ENCODE measurements at places on chromosomes 7 and 10.

DNA sequence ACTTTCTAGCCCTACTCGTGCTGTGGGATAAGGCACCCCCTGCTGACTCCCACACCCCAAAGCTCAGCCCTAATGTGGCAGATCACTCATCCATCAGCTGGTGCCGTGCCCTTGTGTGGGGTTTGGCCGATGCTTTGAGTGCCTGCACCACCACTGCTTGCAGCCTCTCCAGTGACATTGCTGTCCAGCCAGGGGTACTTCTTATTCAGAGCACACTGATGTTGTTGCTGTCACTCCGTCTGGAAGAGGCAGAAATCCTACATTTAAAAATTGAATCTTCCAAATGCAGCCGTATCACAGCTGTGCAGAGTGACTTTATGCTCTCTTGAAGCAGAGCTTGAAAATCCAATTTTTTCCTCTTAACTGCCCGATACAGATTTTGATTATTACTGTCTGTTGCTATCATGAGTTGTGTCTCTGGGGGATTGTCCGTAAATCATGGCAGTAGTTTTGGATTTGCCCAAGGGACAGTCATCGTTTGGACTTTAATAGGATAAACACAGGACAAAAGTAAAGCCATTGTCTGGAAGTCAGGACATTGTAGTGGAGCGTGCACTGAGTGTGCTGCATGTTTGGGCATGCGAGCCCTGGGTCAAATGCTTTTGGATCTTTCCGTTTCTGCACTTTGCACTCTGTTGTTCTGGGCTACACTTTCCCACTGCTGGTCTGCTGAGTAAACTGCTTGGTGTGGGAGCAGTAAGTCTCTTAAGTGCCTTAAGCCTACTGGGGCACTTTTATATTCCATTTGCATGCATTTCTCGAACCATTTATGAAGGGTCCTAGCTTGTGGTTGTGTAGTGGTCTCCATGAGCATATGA lies 128.2 kb downstream of the DOCK1 start:
- DNase-seq, result no peak

DNA sequence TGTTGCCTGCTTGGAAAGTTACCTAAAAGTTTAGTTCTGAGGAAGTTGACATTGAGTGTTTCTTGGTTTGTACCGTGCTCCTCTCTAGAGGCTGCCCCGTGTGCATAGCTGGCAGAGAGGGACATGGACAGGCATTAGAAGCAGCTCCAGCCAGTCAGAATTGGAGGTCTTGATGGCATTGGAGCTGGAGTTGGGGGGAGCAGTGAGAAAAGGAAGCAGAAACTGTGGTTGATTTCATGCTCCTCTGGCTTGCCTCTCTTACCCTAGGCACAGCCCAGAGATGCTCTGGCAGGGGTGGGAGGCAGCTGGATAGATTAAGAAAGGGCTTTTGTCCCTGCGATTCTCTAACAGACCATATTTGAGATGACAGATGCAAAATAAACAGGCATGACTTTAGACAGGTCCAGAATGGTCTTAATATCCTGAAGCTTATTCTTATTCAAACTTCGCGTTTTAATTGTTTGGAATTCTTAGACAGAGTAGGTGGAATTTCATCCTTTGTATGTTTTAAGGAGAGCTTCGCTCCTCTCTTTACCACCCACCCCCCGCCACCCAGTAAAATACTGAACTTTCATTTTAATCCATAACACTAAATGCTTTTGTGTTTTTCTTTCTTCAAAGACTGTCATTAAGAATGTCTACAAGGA lies 73.5 kb upstream of the GLCCI1 start:
- DNase-seq, result no peak

GRCh38 chr10:33125522-33126517 lies 167.8 kb upstream of the ITGB1 start:
- DNase-seq, result no peak

DNA sequence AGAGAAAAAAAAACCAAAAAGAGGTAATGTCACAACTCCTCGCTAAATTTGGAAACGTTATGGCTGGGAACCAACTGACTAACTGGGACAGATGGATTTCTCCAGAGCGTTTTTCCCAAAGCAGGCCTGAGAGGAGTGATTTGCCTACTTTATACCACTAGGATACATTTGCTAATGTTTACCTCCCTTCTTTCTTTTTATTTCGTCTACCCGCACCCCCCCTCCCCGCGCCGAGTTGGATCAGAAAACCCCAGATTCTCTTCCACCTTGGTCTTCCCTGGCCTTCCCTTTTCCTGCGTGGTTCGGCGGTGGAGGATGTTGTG lies 7.2 kb downstream of the CPA2 start:
- no peak for DNase-seq

DNA sequence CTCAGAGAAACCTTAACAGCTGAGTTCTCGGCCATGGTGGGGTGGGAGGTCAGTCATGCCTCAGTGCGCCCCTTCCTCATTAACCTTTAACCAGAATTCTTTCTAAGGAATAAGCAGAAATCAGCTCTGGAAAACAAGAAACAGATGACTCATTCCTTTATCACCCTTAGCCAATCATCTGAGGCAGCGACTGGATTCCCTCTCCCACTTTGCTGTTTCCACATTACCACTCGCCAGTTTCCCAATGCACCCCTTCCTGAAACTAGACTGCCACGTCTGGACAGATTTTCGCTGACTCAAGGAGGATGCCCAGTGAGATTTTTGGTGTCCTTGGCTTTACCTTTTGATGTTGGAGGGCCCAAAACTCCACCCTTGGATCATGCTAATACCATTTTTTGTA lies 223.8 kb downstream of the PLXDC2 start:
- DNase-seq, result no peak

DNA sequence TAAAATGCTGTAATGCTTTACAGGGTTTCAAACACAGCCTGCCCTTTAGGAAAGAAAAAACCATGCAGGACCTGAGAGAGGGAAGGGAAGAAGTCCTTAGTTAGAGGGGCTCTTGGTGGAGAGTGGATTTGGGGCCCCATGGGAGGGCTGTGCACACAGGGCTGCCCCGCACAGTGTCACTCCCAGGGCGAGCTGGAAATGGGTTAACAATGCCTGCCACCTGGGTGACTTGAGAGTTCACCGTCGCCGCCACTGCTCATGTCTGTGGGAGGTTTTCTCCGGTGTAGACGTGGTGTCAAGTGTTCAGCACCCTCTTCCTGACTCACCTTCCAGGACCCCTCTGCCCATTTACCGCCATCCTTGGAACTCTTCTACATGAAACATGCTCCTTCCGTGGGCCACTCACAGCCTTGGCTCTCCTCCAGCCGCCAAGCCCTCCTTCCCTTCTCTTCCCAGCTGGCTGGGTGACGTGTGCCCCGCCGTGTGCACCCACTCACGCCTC lies 686.4 kb downstream of the SDK1 start:
- no peak for DNase-seq

DNA sequence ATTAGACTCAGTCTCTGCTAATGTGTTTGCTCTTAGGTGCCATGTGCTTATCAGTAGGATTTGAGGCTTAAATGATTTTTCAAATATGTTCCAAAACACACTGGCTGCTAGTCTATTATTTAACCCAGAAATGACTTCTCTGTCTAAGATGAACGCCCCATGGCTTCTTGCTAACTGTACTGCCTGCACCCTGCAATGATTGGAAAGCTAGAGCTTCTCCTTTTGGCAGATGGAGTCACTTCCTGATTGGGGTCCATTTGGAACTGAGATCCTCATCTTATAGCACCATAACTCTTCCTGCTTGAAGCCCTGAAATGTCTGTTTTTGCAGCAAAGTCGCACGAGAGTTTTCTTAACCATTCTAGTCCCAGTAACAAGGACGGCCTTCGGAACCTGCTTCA lies 186.5 kb upstream of the ADO start:
- no peak for DNase-seq

- no peak for DNase-seq
Observed at GRCh38 chr10:62895063-62895462, 78.9 kb upstream of the EGR2 start.

DNA sequence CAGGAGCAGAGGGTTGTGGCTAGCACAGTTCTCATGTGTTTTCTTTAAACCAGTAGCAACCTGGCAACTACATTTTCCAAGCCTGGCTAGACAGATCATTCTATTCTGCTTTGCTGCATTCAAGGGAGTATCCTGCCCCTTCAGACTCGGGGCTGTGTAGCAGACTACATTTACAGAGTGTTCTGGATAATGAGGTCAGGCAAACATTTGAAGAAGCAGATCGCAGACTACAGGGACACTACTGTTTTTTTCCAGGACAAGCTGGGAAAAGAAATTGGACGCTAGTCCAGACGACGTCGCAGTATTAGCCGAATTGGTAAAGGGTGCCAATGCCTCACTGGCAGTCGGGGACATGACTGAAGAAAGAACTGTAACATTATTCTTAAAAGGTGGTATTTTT lies 61.0 kb upstream of the PAPSS2 start:
- DNase-seq, result no peak

GRCh38 chr10:49115015-49115795 lies at the start of gene VSTM4:
Gene VSTM4, minus strand, starts transcription at chr10:49115522. Its CDS starts 37 bp downstream, at chr10:49115485.
- DNase-seq, result no peak

GRCh38 chr7:100888291-100888987 lies 1.1 kb downstream of the UFSP1 start:
- DNase-seq, result no peak

- DNase-seq, result no peak
Observed at GRCh38 chr10:18527687-18528086, 123.7 kb downstream of the NSUN6 start.

DNA sequence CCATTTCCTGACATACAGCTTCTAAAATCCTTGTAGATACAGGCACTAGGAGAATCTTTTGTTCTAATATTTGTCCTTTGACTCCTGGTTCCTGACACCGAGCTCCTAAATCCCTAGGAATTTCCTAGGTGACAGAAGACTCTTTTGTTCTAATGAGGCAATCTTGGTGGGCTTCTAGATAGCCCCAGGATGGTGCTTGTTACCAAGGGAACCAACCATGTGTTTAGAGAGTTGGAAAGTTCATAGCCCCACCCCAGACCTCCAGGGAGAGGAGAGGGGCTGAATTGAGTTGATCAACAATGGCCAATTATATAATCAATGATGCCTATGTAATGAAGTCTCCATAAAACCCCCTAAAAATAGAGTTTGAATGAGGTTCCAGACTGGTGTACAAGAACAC lies 145.1 kb downstream of the JMJD1C start:
- no peak for DNase-seq

- no peak for DNase-seq
Observed at GRCh38 chr10:5694573-5694972, 9.9 kb downstream of the TASOR2 start.

GRCh38 chr10:77359950-77360520 lies 277.6 kb downstream of the KCNMA1 start:
- DNase-seq, result no peak

DNA sequence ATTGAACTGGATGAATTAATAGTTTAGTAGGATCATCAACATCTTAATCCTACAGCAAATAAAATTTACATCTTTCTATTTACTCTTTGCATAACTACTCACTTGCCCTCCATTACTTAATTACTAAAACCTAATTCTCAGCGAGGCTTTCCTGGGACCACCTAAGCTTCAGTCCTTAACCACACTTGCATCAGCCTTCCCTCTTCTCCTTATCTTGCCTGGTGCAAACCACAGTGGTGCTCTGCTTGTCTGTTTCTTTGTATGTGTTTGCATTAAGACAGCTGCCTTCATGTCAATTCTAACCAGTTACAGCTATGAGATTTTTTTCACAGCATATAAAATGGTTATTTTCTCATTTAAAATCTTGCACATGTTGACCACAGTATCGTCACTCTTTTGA lies 72.6 kb upstream of the ZNF92 start:
- DNase-seq, result no peak

GRCh38 chr7:10685040-10685439 lies 288.6 kb upstream of the PHF14 start:
- no peak for DNase-seq

DNA sequence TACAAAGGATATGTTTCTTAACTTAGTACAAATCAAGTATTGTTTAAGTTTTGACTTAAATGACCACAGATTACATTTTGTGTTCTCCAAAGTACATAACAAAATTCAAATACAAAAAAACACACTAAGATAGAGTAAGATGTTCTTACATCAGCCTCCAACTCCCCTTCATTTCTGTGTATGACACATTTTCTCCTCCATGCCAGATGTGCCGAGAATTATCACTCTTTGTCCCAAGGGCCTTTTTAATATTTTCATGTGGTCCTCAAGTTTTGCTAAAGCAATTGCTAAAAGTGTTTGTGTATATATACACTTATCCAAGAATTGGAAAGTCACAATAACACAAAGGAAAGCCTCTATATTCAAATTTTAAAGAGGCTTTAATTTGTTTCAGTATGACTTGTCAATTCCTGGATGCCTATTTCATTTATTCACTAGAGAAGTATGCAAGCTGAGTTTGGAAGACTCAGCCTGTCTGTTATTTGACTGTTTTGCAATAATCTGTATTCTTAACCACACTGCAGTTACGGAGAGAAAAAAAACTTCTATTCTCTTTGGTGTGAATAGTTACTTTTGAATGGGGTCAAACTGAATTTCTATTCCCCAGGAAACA lies 586.4 kb upstream of the SEMA3D start:
- DNase-seq, result no peak

DNA sequence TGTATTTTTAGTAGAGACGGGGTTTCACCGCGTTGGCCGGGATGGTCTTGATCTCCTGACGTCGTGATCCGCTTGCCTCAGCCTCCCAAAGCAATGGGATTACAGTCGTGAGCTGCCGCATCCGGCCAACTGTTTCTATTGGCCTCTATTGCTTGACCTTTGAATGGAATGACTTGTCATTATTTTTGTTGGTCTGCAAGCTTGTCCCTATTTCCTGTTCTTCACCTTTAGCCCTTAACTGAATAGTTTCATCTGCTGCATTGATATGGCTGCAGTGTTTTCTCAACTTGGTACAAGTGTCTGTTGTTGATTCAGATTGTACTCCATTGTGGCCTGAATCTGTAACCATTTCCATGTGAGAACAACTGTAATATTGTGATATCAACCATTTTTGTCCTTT lies 105.5 kb downstream of the POLL start:
- DNase-seq, result no peak

DNA sequence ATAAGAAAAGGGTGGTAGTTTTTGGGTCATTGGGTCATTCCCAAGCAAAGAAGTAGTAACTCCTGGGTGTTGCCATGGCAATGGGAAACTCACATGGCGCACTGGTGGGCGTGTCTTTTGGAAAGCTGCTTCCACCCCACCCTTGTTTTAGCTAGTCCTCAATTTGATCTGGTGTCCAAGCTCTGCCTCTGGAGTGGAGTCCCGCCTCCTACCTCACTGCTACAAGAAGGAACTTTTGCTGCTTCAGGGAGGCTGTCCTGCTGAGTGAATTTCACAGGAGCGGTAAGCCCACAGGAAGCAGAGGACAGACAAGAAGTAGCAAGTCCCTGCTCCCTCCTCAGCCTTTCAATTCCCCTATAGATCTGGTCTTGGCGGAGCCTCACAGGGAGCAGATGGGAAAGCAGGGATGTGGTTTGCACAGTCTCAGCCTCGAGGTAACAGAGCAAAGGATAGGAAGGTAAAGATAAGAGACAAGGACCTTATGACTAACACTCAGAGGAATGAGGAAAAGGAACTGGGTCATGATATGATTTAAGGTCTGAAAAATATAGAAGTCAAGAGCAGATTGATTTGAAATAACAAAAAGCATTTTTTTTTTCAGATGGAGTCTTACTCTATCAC lies 700.3 kb downstream of the TNS3 start:
- DNase-seq, result no peak

Data from stimulated activated CD4-positive, alpha-beta T cell treated with anti-CD3 and anti-CD28 coated beads, Interleukin-15, amount 100 ng/mL, for 1 hour (primary cell).